Right cardiac atrium (tissue), 5 donors: ENCODE measurements at places on chromosomes 7 and 10. TPM values are rescaled to one million over a fixed set of nuclear protein-coding genes. Genes with fewer than 3 reads are reported as not detected.

GFRA1 gene
- 4.5 TPM for total RNA-seq

ABCC2 gene
- total RNA-seq, result 0.37 TPM

ADCY1 gene
- total RNA-seq, result 4.3 TPM

TMEM140 gene
- 6.3 TPM for total RNA-seq

REEP3 gene
- total RNA-seq, result 29.7 TPM

ANXA8 gene
- 0.67 TPM for total RNA-seq

NME8 gene
- total RNA-seq, result not detected

CALN1 gene
- not detected for total RNA-seq

DNA sequence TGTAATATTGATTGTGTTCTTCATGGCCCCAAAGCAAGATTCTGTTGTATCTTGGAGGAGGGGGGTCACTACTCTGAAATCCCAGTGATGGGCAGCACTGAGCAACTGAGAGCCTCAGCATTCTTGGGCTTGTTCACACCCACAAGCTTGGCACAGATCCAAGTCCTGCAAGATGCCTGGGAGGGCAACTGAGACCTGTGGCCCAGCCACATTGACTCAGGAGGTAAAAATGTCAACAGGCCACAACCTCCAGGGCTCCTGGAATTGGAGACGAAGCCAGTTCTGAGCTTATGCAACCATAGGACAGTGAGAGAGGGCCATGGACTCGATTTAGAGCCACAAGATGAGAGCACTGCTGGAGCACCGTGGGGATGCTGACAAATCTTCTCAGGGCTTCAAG lies 3.1 kb upstream of the DOCK1 start:
- DNase-seq, result no peak

DNA sequence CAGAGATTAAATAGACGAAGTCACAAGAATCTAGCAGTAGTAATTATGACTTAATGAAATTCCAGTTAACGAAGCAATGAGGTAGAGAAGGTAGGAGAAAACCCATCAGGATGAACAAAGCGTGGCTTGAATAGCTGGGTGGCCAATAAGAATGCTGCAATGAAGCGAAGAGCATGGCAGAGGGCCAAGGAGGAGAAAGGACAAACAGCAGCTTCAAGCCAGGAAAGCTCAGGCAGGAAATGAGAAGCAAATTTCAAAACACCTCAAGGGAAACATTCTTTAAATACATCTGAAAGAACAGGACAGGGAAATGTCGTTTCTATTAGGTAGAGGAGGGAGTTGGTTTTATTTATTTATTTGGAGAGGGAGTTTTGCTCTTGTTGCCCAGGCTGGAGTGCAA lies 122.5 kb downstream of the KIAA1217 start:
- DNase-seq, result peak; percentile 74

DNA sequence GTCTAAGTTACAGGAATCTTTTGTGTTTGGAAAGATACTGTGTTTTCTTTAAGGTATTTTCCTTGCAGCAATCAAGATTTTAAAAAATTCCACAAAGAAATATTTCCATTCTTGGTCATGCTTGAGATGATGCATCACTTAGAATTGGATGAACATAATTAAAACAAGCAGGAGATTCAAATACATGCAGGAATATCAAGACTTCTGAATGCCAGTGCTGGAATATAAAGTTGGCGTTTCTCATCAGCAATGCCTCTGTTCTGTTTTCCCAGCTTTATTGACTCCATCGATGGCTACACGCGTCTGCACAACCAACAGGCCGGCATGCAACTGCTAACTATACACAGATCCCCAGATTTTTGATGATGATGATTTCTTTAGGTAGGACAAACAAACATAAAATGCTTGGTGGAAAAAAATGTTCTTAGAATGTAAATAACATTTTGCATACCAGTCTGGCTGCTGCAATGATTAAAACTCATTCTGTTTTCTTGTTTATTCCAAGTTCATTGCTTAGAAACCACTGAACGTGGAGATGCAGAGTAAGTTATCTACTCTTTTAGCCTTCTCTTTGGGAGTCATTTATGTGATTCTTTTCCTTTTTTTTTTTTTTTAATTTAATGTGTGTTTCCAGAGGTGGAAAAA lies 91.3 kb upstream of the FAM171A1 start:
- no peak for DNase-seq

GRCh38 chr7:112630565-112630964 lies 149.8 kb downstream of the LSMEM1 start:
- no peak for DNase-seq

DNA sequence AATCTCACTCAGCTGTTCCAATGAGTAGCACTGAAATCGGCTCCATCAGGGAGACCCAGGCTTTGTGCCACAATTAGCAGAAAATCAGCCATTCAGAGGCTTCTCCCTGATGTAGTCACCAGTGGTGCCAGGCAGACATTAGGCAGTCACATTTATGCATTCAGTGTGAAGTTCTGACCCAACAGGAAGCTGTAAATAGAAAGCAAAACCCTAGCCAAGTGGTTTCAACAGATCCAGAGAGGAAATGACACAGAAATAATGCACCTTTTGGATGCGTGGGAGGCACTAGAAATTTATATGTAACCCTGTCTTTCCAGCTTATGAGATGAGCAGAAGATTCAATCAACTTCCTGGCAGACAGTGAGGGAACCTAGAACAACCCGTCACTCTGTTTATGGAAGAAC lies 186.4 kb downstream of the PDE1C start:
- DNase-seq, result no peak

- no peak for DNase-seq
These were observed 780.3 kb downstream of the SUGCT start for GRCh38 chr7:40915071-40915470.

- no peak for DNase-seq
These were observed 17.3 kb downstream of the GRM3 start for GRCh38 chr7:86660950-86661462.

GRCh38 chr10:117900280-117900679 lies 146.5 kb downstream of the RAB11FIP2 start:
- DNase-seq, result no peak

DNA sequence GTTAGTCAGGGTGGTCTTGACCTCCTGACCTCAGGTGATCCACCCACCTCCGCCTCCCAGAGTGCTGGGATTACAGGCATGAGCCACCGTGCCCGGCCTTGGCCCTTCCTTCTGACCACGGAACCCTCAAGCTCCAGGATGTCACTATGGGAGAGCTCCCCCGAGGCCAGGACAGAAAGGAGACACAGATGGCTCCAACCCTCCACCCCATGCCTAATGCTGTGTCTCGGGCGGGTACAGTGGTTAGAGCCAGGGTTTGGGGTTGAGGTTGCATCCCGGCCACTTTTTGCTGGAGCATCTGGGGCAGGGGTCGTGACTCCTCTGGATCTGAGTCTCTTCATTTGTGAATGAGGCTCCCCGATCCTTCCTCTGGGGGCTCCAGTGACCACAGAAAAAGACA lies 8.1 kb downstream of the MYL10 start:
- peak; percentile 8 for DNase-seq

- no peak for DNase-seq
These were observed 107.7 kb upstream of the ADO start for GRCh38 chr10:62696798-62697197.

DNA sequence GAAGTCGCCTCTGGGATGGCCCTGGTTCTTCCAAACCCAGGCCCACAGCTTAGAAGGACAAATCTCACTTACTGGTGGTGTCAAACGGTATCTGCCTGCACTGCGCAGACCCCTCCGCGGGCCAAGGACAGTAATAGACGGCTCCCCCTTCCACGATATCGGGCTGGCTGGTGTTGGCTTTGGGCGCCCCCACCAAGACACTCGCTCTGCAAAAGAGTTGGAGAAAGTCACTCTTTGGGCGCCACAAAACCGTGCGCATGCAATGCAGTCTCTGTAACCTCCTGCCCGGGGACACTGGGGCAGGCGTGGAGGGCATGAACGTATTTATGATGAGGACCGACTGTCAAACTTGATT lies 1.1 kb downstream of the ITGA8 start:
- no peak for DNase-seq

DNA sequence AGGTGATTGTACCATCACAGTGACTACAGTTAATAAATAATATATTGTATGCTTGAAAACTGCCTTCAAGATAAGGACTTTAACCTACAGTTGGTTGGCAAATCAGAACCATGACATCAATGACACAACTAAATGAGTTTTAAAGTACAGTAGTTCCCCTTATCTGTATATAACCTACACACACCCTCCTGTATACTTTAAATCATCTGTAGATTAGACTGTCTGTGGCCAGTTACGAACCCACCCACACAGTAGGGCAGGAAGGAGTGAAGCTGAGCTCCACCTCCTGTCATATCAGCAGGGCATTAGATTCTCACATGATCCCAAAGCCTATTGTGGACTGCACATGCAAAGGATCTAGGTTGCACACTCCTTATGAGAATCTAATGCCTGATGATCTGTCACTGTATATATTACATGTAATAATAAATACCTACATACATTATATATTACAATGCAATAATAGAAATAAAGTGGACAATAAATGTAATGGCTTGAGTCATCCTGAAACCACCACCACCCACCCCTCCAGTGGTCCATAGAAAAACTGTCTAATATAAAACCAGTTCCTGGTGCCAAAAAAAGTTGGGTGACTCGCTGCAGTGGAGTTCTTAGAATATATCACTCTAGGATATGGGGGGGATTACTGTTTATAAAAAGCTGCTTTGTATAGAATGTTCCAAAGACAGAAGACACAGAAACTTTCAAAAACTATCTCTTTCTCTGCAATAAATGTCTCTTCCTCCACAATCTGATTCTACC lies 5.6 kb downstream of the TPK1 start:
- DNase-seq, result no peak

DNA sequence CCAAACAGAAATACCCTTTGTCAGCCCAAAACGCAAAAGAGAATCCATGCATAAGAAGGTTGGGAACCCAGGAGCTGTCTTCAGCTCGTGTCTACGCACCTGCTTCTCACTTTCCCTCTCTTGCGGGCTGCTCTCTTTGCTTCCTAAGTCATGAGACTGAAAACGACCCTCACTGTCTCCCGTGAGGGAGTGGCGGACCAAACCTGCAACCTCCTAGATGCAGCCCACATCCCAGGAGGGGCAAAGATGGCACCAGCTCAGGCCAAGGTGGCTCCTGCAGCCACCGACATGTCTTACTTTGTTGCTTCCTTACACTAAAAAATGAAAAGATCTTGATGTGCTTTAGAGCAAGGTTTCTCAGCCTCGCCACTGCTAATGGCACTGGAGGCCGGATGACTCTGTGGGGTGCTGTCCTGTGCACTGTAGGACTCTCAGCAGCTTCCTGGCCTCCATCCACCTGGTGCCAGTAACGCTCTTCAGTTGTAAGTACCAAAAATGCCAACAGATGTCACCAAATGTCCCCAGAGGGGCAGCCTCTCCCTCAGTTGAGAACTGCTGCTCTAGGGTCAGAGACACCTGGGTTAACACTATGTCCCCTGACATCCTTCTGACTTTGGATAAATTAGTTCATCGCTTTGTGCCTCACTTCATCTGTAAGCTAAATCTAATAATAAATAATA lies 179.8 kb upstream of the PFKP start:
- DNase-seq, result no peak

DNA sequence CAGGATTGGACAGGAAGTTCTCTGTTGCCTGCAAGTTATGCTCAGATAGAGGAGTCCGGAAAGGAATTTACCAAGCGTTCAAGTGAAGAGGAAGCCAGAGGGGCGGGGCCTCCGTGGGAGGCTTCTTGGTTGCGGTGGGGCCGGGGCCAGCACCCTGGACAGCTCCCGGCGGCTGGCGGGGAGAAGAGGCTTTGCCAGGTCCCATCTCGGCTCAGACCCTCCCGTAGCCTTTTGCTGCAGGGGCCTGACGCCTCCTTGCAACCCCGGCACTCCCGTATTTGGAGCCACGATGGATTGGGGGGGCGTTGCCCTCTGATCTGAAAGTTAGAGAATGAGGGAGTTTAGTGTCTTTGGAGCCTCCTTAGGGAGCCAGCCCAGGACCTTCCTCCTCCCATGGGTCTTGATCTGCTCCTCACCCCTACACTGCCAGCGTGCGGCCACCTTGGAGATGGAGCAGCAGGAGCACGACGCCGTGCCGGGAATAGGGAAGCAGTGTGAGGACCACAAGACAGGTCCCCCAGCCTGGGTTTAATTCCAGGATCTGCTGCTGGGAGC lies 3.1 kb upstream of the SLC18A3 start:
- peak; percentile 72 for DNase-seq

DNA sequence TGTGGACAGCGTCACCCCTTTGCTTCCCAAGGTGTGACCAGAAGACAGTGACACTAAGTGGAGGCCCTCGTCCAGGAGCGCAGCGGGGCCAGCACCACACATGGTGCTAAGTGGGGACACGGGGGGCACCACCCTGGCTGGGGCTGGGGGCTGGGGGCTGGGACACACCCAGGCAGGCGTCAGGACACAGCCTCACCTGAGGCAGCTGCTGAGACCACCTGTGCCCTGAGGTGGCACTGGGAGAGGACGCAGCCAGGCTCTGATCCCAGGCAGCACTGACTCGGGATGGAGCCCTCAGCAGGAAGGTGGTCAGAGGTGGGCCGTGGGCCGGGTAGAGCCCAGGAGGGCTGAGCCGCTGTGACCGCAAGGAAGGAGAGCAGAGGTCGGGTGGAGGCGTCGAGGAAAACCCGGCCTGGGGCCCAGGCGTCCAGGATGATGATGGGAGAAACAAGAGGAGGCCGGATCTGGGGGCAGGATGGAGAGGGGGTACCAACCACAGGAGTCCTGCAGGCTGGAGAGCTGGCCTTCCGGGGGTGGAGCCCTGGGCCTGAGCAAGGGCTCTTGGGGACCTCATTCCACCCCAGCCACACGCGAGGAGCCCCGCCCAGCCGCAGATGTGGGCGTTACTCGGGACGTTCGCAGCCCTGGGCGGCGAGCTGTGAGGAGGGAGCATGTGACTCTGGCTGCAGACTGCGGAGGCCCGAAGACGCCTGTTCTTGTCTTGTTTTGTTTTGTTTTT lies 22.5 kb downstream of the LRRC27 start:
- DNase-seq, result peak; percentile 12

GRCh38 chr10:122655524-122656307 lies 43.9 kb downstream of the C10orf120 start:
- peak; percentile 67 for DNase-seq

- no peak for DNase-seq
These were observed 102.9 kb upstream of the ARMC3 start for GRCh38 chr10:22824984-22825383.

DNA sequence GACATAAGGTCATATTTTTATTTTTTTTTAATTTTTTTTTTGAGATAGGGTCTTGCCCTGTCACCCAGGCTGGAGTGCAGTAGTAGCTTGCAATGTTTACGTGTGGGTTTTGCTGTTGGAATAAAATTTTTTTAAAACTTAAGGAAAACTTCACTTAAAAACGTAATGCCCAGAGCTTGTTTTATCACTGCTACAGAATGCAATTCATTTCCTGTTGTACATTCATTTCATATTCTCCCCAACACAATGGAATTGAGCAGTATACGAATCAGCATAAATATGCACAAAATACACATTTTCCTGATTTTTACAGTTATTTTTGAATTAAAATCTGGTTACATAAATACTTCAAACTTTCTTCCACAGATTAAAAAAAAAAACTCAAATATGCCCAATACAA lies 40.3 kb downstream of the RSU1 start:
- no peak for DNase-seq

GRCh38 chr10:126500866-126501265 lies 112.6 kb upstream of the ADAM12 start:
- no peak for DNase-seq

DNA sequence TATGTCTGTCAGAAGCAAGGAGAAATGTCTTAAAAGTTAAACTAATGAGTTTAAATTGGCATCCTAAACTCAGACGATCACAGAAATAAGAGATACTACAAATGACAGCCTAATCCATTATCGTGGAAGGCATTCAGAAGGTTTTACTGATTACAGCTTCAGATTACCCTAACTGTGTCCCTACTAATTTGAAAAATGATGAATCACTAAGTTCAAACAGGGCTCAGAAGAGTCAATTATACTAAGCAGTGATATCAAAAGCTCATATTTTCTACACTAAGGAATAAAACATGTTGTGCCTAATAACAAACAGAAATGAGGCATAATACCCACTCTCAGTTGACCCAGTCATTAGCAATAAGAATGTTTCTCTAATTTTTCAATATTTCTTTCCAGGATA lies 152.0 kb upstream of the NRBF2 start:
- no peak for DNase-seq
